ENCODE measurements at places on chromosomes 11 and 22.

DNA sequence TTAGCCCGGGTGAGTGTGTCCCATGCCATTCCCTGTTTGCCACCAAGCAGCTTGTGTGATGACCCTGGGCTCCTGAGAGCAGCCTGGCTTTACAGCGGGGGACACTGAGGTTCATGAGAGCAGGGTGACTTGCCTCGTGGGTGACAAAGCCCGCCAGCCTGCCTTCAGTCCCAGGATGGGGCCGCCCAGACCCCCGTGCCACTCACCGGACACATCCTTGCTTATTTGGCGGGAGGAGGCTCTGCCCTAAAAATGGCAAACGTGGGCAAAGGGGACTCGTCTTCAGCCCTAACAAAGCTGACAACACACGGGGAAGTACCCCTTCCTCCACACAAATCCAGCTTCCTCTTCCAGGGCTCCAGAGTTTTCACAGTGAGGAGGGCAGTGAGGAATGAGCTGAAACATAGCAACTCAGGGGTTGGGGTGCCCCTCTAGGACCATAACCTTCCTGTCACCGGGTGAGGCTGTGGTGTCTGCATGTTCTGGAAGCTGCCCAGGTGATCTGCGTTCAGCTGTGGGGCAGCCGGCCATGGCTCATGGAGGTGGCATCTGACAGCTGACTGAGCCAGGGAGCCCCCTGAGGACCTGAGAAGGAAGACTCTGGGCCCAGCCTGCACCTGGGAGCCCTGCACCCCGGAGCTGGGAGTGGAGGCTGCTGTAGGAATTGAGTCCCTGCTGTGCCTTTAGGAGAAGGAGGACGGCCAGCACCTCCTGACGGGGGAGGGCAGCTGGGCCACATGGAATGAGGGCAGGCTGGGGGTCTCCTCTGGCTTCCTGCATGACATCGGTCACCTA is 16.7 kb downstream of the RIBC2 start:
- peaks cover 4% of the 10 kb centered on the region for H3K36me3 ChIP-seq
- H3K27me3 ChIP-seq: peaks cover 12% of the 10 kb centered on the region
- H3K27ac ChIP-seq: no peak overlapping the region
- H3K4me1 ChIP-seq: peaks cover 3% of the 10 kb centered on the region
- DNase-seq: no peak

DNA sequence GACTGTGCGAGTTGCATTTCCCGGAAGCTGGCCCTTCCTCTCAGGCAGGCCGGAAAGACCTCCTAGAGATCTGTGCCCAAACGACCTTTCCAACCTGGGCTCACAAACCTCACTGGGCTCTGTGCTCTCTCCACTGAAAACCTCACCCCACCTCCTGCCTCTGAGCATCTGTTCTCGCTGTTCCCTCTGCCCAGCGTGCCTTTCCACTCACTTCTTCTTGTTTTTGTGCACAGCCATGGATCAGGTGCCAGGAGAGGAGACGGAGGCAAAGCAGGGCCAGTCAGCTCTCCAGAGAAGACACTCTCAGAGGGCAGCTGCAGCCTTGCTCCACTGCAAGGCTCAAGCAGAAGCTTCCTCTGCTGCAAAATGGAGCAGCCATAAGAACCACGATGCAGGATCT is 10.9 kb upstream of the CPT1A start:
- no peak overlapping the region for H3K27ac ChIP-seq
- no peaks in the 10 kb centered on the region for H3K36me3 ChIP-seq
- no peak for DNase-seq
- H3K4me1 ChIP-seq: peaks cover 10% of the 10 kb centered on the region
- peaks cover 11% of the 10 kb centered on the region for H3K27me3 ChIP-seq
- H3K4me3 ChIP-seq: no peak overlapping the region

- no peak overlapping the region for H3K27ac ChIP-seq
- DNase-seq: no peak
- no peak overlapping the region for H3K4me3 ChIP-seq
- peaks cover 11% of the 10 kb centered on the region for H3K27me3 ChIP-seq
- peaks cover 27% of the 10 kb centered on the region for H3K36me3 ChIP-seq
- H3K4me1 ChIP-seq: no peaks in the 10 kb centered on the region
Measured at GRCh38 chr22:47215851-47216250, 453.4 kb downstream of the TBC1D22A start.

- DNase-seq: no peak
- H3K4me3 ChIP-seq: no peak overlapping the region
- H3K4me1 ChIP-seq: peaks cover 9% of the 10 kb centered on the region
- H3K36me3 ChIP-seq: peaks cover 5% of the 10 kb centered on the region
- H3K27me3 ChIP-seq: peaks cover 2% of the 10 kb centered on the region
- no peak overlapping the region for H3K27ac ChIP-seq
Measured at GRCh38 chr11:86885311-86885710, 69.9 kb downstream of the FZD4 start.

DNA sequence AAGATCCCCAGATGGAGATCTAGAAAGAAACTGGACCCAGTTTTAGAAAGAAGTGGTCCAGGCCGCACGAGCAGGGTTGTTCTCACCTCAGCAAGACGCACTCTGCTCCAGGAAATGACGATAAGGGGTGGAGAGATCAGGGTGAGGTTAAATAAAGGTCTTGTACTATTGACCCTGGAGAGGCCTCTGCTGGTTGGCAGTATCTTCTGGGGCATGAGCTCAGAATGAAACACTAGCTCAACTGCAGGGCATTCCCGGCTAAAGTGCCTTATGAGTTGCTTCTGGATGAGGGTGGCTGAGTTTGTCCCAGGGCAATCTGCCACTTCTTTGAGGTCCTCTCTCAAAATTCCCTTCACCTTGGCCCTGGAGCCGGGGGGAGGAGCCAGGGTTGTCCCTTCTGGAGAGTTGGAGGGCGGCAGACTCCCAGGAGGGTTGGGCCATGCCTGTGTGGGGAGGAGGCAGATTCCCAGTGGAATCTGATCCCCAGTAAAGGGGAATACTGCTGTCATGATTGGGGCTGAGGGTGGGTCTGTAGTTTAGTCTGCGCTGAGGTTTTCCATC is 10.9 kb downstream of the USP2 start:
- peaks cover 7% of the 10 kb centered on the region for H3K4me1 ChIP-seq
- H3K36me3 ChIP-seq: no peaks in the 10 kb centered on the region
- peaks cover 6% of the 10 kb centered on the region for H3K27me3 ChIP-seq
- H3K4me3 ChIP-seq: no peak overlapping the region

- no peaks in the 10 kb centered on the region for H3K27me3 ChIP-seq
- H3K36me3 ChIP-seq: no peaks in the 10 kb centered on the region
- no peaks in the 10 kb centered on the region for H3K4me1 ChIP-seq
- H3K27ac ChIP-seq: no peak overlapping the region
- DNase-seq: no peak
Measured at GRCh38 chr11:30131535-30131934, 99.3 kb upstream of the FSHB start.
